Metanephros (tissue), 2 donors: ENCODE measurements at places on chromosomes 6 and 20. TPM values are rescaled to one million over a fixed set of nuclear protein-coding genes. Genes with fewer than 3 reads are reported as not detected.

Gene TAF4
- total RNA-seq: 13.7 TPM

Gene PRDM13
- total RNA-seq: not detected

Gene PRSS16
- total RNA-seq: 0.47 TPM

Gene LPA
- 0.06 TPM for total RNA-seq

Gene ANGPT4
- total RNA-seq: 0.12 TPM

Gene CST7
- 11.2 TPM for total RNA-seq

Gene PAX1
- 0.23 TPM for total RNA-seq

Gene TMEM14C
- 78.5 TPM for total RNA-seq

Gene PEX3
- total RNA-seq: 43.0 TPM

Gene MROH8
- total RNA-seq: 4.1 TPM

Gene EYS
- 0.99 TPM for total RNA-seq

Gene ECT2L
- total RNA-seq: 0.06 TPM

Gene MBOAT1
- total RNA-seq: 29.0 TPM

Gene DHX16
- 27.5 TPM for total RNA-seq

Gene ARMH2
- total RNA-seq: not detected

Gene CYP39A1
- 7.4 TPM for total RNA-seq

Gene CDKN1A
- 27.4 TPM for total RNA-seq

Gene SCUBE3
- 26.9 TPM for total RNA-seq

Gene BANF2
- total RNA-seq: not detected

Gene MPC1
- 68.9 TPM for total RNA-seq

Gene DLL1
- total RNA-seq: 16.8 TPM

Gene GMDS
- total RNA-seq: 24.1 TPM

Gene GJA1
- 45.8 TPM for total RNA-seq

Gene FAM209B
- total RNA-seq: not detected

Gene PACSIN1
- total RNA-seq: 0.29 TPM

Gene INSM1
- not detected for total RNA-seq

Gene HDGFL1
- not detected for total RNA-seq

Gene ROS1
- total RNA-seq: 0.23 TPM

Gene HLA-DPB1
- total RNA-seq: 26.6 TPM

Gene MOG
- not detected for total RNA-seq

Gene GABRR1
- 2.0 TPM for total RNA-seq

Gene SRSF12
- total RNA-seq: 7.6 TPM

Gene IER3
- total RNA-seq: 13.2 TPM

Gene LIN28B
- total RNA-seq: 0.18 TPM

Gene DEFB124
- total RNA-seq: not detected

Gene NOL4L
- 25.0 TPM for total RNA-seq

Gene CRIP3
- total RNA-seq: 2.6 TPM

Gene PRL
- total RNA-seq: 0.58 TPM

Gene ARG1
- 7.5 TPM for total RNA-seq

Gene SNRPB2
- total RNA-seq: 45.7 TPM

Gene FAM217A
- total RNA-seq: 0.29 TPM

Gene EBF4
- total RNA-seq: 18.3 TPM

Gene POLR1C
- total RNA-seq: 28.6 TPM

Gene FAM8A1
- total RNA-seq: 30.9 TPM

Gene SLC22A7
- total RNA-seq: 0.18 TPM
